ENCODE measurements at places on chromosomes 2 and 18.

- DNase-seq = peak; percentile 37
Measured at GRCh38 chr2:220219371-220219770, 591.9 kb downstream of the SLC4A3 start.

DNA sequence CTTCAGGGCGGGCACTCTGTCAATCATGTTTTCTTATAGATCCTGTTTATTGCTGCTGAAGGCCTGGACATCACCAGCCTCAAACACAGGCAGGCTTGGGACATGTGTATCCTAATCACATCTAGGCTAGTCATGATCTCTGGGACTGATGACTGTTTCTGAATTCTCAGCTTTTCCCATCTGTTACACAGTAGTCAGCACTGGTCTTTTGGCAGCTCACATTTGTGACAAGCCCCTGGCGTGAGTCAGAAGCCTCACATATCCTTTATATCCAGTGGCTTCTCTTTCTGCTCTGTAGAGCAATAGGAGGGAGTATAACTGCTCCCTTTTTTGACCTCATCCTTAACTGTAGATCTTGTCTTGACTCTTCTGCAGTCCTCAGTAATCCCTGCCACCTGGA, 4.5 kb downstream of the SEMA4F start:
- DNase-seq = no peak

- DNase-seq = no peak
Measured at GRCh38 chr18:3494245-3494526, 44.2 kb downstream of the TGIF1 start.

DNA sequence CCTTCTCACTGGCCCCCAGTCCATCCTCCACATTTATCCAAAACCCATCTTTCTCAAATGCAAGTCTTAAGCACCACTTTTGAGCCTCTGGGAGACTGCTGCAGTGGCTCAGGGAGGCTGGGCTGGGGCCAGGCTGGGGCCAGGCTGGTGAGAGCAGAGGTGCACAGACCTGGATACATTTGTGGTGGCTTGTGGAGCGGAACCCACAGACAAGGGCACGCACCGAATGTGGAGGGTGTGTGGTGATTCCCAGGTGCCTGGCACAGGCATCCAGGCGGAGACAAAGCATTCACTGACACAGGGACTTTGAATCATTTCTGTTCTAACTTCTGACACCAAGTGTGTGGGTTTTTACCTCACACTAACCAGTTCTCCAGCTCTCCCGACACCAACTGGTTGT, 42.2 kb upstream of the MGAT4A start:
- DNase-seq = no peak

GRCh38 chr18:24317370-24317769, 80.3 kb downstream of the OSBPL1A start:
- DNase-seq = no peak

- no peak for DNase-seq
Measured at GRCh38 chr2:28423856-28424605, 31.4 kb downstream of the FOSL2 start.

- no peak for DNase-seq
Measured at GRCh38 chr2:68404893-68405799, 40.1 kb downstream of the PLEK start.

- DNase-seq = no peak
Measured at GRCh38 chr2:70828914-70829824, 6.4 kb downstream of the CD207 start.

DNA sequence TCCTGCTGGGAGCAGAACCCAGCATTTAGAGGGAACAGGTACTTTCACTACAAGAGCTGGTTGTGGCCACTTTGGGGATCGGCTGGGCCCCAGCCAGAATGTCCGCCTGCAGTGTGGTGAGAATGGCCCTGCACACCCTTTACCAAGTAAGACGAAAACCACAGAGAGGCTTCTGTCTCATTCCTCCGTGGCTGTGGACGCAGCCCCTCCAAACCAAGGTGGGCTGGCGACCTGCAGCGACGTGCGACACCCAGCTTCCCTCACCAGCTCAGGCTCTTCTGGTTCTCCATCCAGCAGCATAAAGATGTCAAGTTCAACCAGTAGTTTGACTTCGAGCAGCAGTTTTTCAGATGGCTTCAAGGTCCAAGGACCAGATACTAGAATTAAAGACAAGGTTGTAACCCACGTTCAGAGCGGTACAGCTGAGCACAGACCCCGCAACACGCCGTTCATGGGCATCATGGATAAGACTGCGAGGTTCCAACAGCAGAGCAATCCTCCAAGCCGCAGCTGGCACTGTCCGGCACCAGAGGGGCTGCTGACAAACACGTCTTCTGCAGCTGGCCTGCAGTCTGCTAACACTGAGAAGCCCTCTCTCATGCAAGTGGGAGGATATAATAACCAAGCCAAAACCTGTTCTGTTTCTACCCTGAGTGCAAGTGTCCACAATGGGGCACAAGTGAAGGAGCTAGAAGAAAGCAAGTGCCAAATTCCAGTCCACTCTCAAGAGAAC, 56.2 kb downstream of the WDSUB1 start:
- DNase-seq = peak; percentile 78

DNA sequence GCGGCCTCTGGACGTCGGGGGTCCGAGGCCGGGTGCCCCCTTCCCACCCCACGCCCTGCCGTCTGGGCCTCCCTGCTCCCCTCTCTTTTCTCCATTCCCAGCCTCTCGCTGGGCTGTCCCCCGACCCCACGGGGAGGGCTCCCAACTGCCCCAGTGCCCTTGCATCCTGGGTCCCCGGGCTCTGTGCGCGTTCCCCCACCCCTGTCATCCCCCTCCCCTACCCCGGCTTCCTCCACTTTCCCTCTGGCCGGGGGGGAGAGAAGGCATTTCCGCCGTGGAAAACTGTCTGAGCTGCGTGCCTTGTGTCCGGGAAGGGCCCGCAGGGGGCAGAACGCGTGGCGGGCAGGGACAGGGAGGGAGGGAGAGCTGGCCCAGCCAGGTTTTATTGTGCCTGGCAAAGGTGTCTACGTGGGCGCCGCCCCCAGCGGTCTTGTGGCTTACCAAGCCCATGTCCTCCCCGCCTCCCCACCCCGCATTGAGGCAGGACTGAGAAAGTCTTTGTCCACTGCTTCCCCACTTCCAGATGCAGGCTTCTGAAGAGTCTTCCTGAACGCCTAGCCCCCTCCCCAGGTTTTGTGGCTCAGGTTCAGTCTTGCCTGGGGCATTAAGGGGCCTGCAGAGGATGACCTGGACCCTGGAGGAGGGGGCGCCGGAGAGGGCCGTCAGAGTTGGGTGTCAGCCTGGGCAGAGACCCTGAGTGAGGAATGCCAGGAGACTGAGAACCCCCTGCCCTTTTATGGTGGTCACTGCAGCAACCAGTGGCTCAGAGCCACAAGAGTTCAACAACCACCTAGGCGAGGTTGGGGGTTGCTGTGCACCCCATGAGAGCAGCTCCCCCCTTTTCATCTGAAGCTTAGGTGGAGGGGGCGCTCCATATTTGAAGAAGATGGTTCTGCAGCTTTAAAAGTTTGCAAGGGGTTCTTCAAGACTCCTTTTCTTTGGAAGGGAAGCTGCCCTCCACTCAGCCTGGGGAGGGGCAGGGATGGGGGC, 1.3 kb downstream of the ITM2C start:
- peak; percentile 61 for DNase-seq

GRCh38 chr18:69845593-69846506, 101.8 kb downstream of the CD226 start:
- peak; percentile 62 for DNase-seq

GRCh38 chr2:74051504-74051903, 66.8 kb downstream of the TET3 start:
- DNase-seq = no peak

GRCh38 chr2:135311268-135311667, 219.8 kb downstream of the ZRANB3 start:
- no peak for DNase-seq

DNA sequence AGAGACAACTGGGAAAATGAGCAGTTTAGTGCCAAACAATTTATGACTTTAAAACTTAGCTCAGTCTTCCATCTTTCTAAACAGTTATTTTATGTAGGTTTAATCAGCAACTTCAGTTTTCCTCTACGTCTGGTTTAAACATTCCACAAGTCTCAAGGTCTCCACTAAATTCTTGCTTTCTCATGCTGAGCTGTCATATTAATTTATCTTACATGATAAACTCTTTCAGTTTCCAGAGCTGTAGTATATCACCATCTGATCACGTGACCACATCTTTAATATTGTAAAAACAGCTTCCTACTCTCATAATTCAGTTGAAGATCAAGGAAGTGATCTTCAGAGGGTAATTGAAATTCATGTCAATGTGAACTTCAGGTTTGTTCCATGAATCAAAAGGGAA, 158.6 kb downstream of the ZNF804A start:
- no peak for DNase-seq

- DNase-seq = no peak
Measured at GRCh38 chr2:88184762-88185161, 14.6 kb downstream of the THNSL2 start.

DNA sequence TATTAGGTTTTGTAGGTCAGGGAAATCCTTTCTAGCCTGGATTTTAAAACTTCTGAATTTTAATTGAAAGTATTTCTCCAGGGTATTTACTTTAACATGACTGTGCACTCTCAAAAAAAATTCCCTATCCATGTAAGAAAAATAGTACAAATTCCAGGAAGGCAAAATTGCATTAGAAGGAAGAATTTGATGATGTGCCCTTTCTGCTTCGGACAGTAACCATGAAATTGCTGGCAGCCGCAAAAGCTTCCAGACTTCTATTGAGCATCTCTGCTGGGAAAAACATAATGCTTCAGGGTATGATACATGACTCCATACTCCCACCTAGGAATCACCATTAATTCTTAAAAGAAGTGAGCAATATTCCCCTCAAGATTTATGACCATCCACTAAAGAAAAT, 17.2 kb upstream of the KLF7 start:
- no peak for DNase-seq

GRCh38 chr2:240374085-240374907, 61.2 kb upstream of the GPC1 start:
- DNase-seq = peak; percentile 85

GRCh38 chr2:197613509-197613987, 61.8 kb downstream of the RFTN2 start:
- DNase-seq = no peak

GRCh38 chr18:52348209-52348608, 8.2 kb downstream of the DCC start:
- DNase-seq = no peak

DNA sequence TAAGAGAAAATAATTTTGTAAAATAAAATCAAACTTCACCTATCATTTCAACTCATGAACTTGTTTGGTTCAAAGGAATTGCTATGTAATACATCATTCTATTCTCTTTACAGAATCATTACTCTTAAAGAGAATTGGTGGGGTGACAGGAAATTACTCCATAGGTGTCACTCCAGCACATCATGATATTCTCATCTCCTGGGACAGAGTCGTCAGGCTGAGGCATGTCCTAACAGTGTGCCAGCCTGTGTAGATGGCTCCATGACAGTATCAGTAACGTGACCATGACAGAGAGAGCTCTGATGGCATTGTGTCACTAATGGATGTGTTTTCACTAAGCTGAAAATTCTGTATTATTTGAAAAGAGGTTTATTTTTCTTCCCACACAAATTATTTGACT, 13.9 kb downstream of the SPATS2L start:
- DNase-seq = no peak

GRCh38 chr2:137977790-137978189, 13.5 kb downstream of the HNMT start:
- no peak for DNase-seq

DNA sequence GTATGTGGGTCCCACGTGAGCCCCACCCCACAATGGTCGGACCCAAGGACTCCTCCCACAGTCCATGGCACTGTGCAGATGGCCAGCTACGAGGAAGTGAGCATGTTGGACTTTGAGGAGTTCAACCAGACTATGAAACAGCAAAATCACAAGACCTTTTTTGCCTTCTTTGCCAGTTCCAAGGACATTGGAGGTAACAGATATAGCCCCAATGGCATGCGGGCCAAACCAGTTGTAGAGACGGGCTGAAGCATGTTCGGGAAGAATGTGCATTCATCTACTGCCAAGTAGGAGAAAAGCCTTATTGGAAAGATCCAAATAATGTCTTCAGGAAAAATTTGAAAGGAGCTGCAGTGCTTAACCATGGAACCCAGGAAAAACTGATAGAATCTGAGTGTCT, 12.6 kb downstream of the DNER start:
- DNase-seq = no peak

GRCh38 chr2:113206251-113206650, 32.5 kb downstream of the PSD4 start:
- DNase-seq = no peak

DNA sequence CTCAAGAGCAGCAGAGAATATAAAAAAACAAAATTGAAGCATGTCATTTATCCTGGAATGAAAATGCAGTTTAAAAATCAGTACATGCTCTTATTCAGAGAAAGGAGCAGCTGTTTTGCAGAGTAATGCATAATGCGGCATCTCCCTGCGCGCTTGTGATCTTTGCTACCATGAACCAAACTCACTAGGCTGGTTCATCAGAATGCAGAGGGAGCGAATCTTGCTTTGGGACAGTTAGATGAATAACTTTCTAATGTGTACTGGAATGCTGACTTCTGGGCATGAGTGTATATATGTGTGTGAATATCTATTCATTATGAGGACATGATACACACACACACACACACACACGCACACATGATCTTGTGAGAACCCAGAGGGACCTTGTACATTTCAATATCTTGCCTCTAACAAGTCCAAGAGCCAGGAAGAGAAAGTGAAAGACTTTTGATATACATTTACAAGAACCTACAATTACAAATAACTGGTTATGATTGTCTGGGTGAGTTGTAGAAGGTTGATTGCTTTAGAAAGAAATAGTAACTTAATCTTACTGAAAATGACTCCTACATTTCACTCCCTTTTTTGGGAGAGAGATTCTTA, 54.1 kb upstream of the THOC1 start:
- no peak for DNase-seq

DNA sequence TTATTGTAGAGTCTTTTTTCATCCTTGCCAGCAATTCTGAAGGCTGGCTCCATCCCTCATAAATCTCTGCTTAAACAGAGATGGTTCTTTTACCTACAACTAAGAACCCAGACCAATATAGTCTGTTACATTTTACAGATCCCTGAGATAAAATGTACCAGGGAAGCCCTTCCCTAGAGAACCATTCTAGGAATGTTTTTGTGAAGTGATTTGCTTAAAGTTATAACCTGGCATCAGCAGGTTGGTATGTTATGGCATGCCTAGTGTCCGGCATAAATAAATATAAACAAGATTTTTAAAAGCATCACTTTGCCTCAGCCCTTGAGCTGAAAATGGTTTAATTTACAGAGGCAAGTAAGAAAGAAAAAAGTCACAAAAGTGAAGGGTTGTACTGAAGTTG, 18.5 kb upstream of the NPAS2 start:
- no peak for DNase-seq

- no peak for DNase-seq
Measured at GRCh38 chr2:33425586-33426031, 50.8 kb upstream of the RASGRP3 start.

DNA sequence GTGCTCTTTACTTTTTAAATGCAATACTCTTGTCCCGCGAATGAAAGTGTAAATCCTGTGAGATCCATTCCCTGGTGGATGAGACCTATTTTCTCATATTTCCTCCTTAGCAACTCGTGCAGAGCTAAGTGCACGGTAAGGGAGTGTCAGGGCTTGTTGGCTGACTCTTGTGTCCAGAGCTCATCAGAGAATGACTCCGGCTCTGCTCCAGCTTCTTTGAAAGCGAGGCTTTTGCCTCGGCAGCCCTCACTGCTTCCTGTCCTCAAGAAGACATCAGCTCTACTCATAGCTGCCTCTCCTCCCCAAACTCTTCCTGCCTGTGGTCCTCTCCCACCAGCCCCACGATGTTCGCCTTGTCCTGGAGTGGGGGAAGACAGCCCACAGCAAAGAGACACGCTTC, 70.7 kb downstream of the LIPG start:
- DNase-seq = no peak

GRCh38 chr2:182618672-182619079, 97.4 kb upstream of the DNAJC10 start:
- no peak for DNase-seq

GRCh38 chr2:150122871-150123613, 364.4 kb downstream of the RND3 start:
- DNase-seq = no peak

Measured in tongue (tissue), 3 donors.